Hematopoietic multipotent progenitor cell treated with erythropoietin and hydrocortisone succinate and interleukin-3 and kit ligand, for 17 days (in vitro differentiated cells): ENCODE measurements at places on chromosomes 5 and 9.

- DNase-seq = no peak
These were observed 45.4 kb downstream of the NACC2 start for GRCh38 chr9:136049491-136050265.

- no peak for DNase-seq
These were observed 66.6 kb downstream of the PHF2 start for GRCh38 chr9:93642961-93643360.

- peak; percentile 52 for DNase-seq
These were observed 174.9 kb downstream of the ROR2 start for GRCh38 chr9:91775011-91775707.

- no peak for DNase-seq
These were observed 196 bp upstream of the GRM6 start for GRCh38 chr5:178995341-178995690.

DNA sequence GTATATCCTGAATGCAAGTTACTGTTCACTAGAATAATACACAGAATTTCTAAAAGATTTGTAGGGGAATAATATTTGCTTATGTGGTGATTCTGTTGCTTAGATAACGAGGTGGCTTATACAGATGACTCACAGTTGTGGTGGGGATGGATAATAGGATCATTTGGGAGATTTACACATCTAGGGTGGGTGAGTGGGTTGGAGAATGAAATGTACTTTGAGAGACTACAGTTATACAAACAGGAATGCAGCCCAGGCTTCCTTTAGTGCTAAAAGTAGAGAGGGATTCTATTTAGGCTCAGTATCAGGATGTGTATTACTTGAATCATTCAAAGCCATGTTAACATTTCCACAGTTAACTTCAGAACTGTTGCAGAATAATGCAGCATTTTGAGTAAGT lies 1.8 kb downstream of the CTXN3 start:
- no peak for DNase-seq

- no peak for DNase-seq
These were observed 5.7 kb upstream of the GARNL3 start for GRCh38 chr9:127258606-127259471.

DNA sequence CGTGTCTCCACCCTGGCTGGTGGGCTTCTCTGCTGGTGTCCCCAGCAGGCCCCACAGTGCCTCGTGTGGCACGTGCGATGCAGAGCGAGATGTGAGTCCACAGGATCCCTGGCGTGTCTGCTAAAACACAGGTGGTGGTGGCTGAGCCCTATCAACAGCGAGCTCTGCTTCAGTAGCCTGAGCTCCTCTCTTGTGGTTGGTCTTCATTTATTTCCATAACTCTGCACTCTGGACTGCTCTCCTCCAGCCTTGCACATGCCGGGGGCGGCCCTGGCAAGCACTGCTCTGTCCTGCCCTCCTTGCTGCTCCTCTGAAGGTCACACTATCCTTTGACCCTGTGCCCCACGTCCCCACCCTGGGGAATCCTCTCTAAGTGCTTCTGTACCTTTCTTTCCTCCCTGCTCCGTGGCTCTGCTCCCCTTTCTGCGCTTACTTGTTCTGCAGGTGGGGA lies 59.2 kb downstream of the NSUN2 start:
- DNase-seq = no peak

- DNase-seq = no peak
These were observed 285.1 kb downstream of the GADD45G start for GRCh38 chr9:89889865-89890264.

DNA sequence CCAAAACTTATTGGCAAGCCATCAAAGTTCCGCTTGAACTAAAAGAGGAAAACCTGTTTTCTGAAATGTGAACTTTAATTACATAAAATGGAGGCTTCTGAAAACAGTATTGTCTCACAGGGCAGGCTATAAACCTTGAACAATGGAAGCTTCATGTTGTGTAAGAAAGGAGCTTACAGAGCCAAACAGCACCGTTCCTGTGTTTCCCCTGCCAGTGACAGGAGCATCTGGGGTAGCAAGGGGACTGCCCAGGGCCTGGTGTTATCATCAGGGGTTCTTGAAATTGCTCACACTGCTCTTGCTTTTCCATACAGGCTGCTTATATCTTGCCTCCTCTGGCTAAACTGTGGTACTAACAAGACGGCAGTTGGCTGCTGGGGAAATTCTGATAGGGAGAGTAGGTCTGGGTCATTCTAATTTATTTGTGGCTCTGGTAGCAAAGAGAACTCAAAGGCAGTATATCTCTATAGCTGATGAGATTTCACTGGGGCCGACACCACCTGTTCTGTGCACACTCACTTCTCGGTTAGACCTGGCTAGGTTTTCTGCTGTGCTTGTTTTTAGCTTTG lies 40.4 kb downstream of the BASP1 start:
- DNase-seq = no peak

GRCh38 chr5:57334475-57334874 lies 148.1 kb downstream of the ACTBL2 start:
- no peak for DNase-seq

DNA sequence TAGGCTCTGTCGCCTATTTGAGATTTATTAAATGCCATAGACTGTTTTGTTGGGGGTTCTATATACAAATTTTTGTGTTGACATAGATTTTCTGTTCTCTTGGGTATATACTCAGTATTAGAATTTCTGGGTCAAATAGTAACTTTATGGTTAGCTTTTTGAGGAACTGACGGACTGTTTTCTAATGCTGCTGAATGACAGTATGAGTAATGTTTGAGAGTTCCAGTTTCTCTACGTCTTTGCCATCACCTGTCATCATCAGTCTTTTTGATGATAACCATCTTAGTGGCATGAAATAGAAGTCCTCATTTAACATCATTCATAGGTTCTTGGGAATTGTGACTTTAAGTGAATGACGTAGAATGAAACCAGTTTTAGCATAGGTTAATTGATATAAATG lies 60.1 kb downstream of the CCDC171 start:
- no peak for DNase-seq

- DNase-seq = no peak
These were observed 123.2 kb downstream of the C5orf15 start for GRCh38 chr5:133845271-133845670.
